ENCODE measurements at places on chromosomes 13 and 19. TPM values are rescaled to one million over a fixed set of nuclear protein-coding genes. Genes with fewer than 3 reads are reported as not detected.

DNA sequence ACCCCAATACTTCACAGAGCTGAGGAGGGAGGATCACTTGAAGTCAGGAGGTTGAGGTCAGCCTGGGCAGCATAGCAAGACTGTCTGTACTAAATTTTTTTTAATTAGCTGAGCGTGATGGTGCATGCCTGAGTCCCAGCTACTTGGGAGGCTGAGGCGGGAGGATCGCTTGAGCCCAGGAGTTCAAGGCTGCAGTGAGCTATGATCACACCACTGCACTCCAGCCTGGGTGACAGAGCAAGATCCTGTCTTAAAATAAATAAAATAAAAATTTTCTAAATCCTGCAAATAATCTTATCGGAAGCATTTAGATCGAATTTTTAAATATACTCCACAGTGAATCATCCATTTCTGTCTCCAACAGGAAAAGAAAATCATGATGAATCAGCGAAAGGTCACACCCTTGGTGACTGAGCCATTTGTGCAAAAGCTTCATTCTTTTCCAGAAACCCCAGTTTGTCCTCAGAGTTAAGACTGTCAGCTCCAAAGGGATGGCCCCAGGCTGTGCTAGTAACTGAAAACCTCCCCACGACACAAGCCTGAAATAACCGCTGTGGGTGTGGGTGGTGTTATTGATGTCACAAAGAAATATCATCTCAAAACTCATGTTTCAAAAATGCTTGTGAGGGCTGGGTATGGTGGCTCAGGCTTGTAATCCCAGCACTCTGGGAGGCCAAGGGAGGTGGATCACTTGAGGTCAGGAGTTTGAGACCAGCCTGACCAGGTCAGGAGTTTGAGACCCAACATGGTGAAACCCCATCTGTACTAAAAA, 167.6 kb downstream of the PTPRS start:
- no peak for DNase-seq

GRCh38 chr13:21050288-21051197, 10.8 kb downstream of the LATS2 start:
- DNase-seq = no peak

GRCh38 chr19:13104848-13105711, 2.4 kb upstream of the LYL1 start:
- no peak for DNase-seq

DNA sequence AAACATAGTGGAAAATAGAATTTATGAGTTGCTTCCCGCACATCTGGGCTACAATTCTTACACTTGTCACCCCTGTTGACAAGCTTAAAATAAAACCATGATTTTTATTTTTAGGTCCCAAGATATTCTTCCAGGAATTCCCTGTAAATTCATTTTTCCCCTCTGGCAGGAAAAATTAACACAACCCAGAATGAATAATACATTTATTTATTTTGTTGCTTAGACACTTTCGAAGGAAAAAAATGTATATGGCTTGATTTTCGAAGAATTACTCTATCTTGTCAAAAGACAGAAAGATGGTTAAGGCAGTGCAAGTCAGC, 74.4 kb downstream of the LHFPL6 start:
- no peak for DNase-seq

- DNase-seq = no peak
Observed at GRCh38 chr19:34193439-34193838, 21.1 kb downstream of the LSM14A start.

GRCh38 chr19:5666921-5667610, 13.2 kb downstream of the MICOS13 start:
- DNase-seq = no peak

DNA sequence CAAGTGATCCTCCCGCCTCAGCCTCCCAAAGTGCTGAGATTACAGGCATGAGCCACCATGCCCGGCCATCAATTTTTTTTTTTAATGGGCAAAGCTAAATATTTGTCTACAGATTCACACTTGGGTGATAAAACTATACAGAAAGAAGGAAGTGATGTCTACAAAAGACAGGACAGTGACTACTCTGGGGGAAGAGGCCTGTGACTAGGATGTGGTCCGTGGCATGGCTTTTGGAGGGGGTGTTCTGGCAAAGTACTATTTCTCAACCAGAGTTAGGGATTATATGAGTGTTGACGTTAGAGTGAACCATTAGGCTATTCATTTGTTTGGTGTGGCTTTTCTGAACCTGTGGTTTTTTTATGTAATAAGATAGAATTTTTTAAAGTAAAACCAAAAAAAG, 42.7 kb downstream of the INSR start:
- no peak for DNase-seq

INSL3 gene
- not detected for total RNA-seq

AP3D1 gene
- total RNA-seq = 53.6 TPM

All from breast epithelium (tissue), 4 donors.